ENCODE measurements at places on chromosomes 3 and 15. TPM values are rescaled to one million over a fixed set of nuclear protein-coding genes. Genes with fewer than 3 reads are reported as not detected.

GALNT15 gene
- 6.6 TPM for total RNA-seq

ABHD5 gene
- 24.1 TPM for total RNA-seq

UBL7 gene
- total RNA-seq = 52.3 TPM

TMED3 gene
- total RNA-seq = 22.8 TPM

SPTBN5 gene
- total RNA-seq = 2.7 TPM

KLF15 gene
- total RNA-seq = 44.6 TPM

EPB42 gene
- total RNA-seq = not detected

GMPS gene
- 29.4 TPM for total RNA-seq

OPA1 gene
- total RNA-seq = 124 TPM

MYL3 gene
- total RNA-seq = 7,440 TPM

MRAS gene
- total RNA-seq = 349 TPM

SLC6A11 gene
- not detected for total RNA-seq

SH2D7 gene
- total RNA-seq = not detected

SLC33A1 gene
- 22.4 TPM for total RNA-seq
